ENCODE measurements at places on chromosomes 4 and X.

- DNase-seq: no peak
Measured at GRCh38 chr4:29559286-29559685, 1160.9 kb upstream of the PCDH7 start.

DNA sequence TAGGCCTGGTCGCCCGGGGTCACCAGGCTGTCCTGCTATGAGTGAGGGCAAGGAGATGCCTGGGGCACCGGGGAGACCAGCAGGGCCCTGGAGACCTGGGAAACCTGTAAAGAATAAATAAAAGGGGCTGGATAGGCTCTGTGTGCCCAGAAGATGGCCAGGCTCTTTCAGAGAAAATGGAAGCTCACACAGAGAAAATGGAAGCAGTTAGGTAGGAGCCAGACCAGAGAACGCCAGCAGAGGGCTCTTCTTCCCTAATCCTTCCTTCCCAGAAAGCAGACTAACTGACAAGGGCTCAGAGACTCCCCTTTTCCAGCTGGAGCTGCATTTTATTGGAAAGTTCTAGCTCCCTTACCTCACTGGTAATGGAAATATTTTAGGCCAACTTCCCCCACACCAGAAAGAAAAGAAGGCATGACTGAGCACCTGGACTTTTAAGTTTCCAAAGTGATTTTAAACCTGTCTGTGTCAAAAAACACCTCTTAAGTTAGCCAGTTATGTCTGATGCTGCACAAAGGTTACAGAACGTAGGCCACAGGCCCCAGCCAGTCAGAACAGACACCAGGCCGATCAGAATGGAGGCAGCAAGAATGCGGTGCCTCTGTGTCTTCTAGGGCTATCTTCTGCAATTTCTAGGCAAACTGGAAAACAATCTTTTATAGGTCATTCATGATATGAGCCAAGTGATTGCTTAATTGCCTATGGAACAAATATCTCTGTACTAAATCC lies 74.0 kb downstream of the ATG4A start:
- DNase-seq: peak; percentile 25

DNA sequence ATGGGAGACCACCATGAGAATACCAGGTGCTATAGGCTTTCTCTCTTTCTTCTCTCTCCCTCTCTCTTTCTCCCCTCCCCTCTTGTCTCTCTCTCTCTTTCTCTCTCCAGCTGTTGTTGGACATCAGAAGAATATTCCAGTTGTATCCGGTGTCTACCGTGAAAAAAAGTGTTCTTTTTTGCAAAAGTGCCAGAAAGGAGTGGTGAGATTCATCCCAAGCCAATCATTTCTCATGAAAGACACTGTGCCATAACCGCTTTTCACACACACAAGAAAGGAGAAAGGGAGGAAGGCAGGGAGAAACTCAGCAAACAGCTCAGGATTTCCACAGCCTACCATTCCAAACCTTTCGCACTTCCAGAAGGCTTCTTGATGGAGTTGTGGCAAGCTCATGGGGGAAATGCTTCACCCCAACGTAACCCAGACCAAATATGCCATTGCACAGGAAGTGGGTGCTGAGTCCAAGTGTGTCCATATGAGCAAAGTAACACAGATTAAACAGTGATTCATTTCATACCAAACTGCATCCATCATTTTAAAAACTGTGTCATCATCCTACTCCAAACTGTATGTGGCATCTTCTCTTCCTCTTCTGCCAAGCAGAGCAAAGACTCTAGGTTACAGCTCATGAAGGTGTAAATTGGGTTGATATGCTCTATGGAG lies 224.0 kb downstream of the APBB2 start:
- DNase-seq: no peak

- DNase-seq: peak; percentile 50
Measured at GRCh38 chr4:108783665-108784463, 21.0 kb upstream of the ETNPPL start.

DNA sequence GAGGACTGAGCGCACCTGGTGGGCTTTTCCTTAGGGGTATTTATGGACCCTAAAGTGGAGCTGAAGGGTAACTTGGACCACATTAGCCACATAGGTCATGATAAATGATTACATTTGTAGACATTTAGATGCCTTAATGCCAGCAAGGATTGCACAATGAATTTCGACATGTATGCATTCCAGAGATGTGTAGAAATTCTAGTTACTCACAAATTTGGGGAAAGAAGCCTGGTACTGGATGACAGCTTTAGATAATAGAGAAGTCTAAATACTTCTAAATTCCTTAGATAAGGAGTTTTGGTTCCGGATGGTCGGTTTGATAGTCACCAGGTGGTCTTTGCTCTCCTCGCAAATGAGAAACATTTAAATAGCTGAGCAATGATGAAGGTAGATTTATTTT lies 609.5 kb upstream of the PRKX start:
- no peak for DNase-seq

DNA sequence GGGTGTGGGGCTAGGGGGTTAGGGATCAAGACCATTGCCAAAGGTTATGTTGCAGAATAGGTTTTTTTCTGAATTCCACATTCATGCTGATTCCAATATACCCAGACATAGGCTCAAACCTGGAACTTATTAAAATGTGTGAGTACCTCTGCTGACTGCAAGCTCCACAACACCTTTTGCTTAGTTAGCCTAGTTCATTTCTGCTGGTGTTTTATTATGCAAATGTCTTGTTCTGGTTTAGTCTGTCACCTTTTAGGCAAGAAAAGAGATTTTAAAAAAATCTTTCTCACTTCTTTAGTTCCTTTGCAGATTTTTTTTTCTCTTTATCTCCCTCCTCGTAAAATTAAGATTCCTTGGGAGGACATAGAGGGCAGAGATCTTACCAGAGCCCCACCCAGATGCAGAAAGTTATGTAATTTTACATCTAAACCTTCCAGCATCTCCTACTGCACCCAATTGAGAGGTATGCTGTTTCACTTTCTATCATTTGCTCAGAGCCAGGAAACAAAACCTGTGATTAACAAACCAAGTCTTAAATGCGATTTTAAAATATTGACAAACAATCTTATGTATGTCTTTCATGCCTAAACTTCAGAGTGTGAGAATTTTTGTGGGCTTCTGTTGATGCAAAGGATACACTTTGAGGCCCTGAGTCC lies 190.7 kb upstream of the CLNK start:
- no peak for DNase-seq

DNA sequence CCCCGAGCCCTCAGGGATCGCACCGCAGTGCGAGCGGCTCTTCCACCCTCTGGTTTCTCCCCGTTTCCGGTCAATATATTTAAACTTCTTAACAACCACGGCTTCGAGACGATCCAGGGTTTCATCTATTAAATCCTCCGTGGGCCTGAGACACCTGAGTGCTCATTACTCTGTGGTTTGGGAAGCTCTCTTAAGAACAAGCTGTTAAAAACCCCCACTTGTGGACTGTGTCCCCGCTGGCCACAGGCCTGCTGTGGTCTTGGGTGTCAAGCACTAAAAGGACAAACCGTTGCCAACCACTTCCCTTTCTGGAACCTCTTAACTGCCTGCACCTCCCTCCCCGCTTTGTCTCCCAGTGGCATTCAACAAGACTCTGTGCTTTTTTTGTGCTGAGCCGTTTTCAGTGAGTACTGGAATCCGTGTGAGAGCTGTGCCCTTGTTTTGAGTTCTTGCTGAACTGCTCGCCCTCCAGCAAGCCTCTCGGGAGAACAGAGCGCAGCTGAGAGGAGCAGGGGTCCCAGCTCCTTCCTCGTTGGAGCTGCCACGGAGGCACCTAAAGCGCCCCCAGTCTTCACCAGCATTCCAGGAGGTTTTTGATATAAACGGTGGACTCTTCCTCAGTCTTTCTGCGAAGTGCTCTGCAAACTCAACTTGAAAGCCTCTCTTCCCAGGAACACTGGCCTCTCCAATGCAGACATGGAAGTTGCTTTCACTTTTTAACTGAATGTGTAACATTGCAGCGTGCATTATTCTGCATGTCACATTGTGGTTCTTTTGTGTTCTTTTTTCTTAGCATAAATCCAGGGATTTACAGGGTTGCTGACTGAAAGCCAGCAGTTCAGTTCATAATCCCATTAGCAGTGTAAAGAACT lies 691 bp upstream of the IGFBP7 start:
- no peak for DNase-seq

GRCh38 chr4:88162626-88163025 lies 4.2 kb upstream of the ABCG2 start:
- DNase-seq: peak; percentile 22

GRCh38 chr4:103002551-103002950 lies 17.0 kb downstream of the SLC9B1 start:
- DNase-seq: no peak

Data from COLO829 (cell line).